ENCODE measurements at places on chromosomes 6 and 20.

- DNase-seq = peak; percentile 45
Observed at GRCh38 chr20:3071610-3072529, at the start of gene OXT. Gene OXT (plus strand): TSS chr20:3071620. CDS start chr20:3071656, 36 bp downstream.

GRCh38 chr6:16635291-16635809, 125.9 kb downstream of the ATXN1 start:
- no peak for DNase-seq

- no peak for DNase-seq
Observed at GRCh38 chr6:53585208-53585900, 40.5 kb upstream of the GCLC start.

- no peak for DNase-seq
Observed at GRCh38 chr6:158168040-158168289, at the start of gene SERAC1. Gene SERAC1 (minus strand): TSS chr6:158168262. CDS start chr6:158158363, 9,899 bp downstream.

DNA sequence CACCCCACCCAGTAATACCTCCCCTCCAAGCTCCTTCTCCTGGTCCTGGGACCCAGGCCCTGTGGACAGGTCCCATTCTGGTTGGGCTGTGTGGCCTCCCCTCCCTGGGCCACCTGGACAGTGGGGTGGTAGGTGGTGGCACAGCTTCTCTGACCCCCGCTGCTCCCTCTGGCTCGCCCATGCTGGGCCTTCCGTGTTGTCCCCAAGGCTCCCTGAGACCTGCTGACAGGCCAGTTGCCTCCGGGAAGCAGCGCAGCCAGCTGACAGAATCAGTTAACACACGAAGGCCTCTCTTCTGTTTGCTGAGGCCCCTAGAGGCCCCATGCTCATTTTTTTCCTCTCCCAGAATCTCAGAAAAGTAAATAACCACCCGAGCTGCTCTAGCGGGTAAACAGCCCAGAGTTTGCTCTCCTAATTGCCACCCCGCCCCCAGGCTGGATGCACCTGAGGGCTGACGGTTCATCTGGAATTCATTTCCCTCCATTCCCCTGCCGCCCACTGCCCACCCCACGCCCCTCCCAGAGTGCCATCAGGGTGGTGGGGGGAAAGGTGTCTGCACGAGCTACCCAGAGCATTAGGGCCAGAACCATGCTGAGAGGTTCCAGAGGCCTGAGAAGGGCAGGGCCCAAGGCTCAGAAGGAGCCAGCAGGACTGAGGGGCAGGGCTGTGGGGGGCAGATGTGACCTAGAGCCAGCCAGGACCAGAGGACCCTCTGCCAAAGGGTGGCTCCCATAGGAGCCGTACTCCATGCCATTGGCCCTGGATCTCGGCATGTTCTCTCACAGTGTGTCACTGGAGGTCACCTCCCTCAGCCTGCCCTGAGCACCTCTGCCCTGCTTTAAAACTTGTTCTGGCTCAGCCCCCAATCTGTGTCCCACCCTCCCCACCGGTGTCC, 157.5 kb downstream of the GRM4 start:
- DNase-seq = no peak

GRCh38 chr20:22771706-22772105, 187.3 kb upstream of the FOXA2 start:
- no peak for DNase-seq

GRCh38 chr6:7685276-7685675, 40.6 kb upstream of the BMP6 start:
- DNase-seq = no peak

- DNase-seq = no peak
Observed at GRCh38 chr6:13851803-13852202, 37.4 kb upstream of the MCUR1 start.

DNA sequence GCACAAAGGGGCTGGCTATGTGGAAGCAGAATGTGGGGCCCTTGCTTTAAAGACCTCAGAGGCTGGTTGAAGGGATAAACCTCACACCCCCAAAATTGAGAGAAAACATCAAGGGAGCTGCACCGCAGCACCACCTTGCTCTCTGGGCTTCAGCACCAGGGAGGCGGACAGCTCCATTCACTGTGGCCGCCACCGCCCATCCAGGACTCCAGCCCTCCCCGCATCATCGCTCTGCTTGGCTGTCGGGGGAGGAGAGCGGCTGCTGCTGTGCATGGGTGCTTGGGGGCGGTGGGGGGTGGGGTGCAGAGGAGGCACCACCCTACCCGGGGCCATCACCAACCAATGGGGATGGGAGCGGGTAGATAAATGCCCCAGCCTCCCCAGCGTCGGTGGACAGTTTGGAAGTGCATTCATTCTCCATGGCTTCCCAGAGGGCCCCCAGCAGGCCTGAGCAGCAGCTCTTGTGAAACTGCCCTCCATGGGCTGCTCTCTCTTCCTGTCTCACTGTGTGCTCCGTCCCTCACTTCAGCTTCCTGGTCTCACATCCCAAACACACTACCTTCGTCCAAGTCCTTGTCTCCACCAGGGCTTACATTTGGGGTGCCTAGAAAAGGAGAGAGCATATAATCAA, 75.7 kb upstream of the BHLHE23 start:
- DNase-seq = no peak

- no peak for DNase-seq
Observed at GRCh38 chr20:15772826-15773225, 800.4 kb downstream of the KIF16B start.

- DNase-seq = no peak
Observed at GRCh38 chr6:86192123-86192522, 549.4 kb upstream of the SYNCRIP start.

- DNase-seq = no peak
Observed at GRCh38 chr6:3252369-3252768, 6.4 kb upstream of the PSMG4 start.

DNA sequence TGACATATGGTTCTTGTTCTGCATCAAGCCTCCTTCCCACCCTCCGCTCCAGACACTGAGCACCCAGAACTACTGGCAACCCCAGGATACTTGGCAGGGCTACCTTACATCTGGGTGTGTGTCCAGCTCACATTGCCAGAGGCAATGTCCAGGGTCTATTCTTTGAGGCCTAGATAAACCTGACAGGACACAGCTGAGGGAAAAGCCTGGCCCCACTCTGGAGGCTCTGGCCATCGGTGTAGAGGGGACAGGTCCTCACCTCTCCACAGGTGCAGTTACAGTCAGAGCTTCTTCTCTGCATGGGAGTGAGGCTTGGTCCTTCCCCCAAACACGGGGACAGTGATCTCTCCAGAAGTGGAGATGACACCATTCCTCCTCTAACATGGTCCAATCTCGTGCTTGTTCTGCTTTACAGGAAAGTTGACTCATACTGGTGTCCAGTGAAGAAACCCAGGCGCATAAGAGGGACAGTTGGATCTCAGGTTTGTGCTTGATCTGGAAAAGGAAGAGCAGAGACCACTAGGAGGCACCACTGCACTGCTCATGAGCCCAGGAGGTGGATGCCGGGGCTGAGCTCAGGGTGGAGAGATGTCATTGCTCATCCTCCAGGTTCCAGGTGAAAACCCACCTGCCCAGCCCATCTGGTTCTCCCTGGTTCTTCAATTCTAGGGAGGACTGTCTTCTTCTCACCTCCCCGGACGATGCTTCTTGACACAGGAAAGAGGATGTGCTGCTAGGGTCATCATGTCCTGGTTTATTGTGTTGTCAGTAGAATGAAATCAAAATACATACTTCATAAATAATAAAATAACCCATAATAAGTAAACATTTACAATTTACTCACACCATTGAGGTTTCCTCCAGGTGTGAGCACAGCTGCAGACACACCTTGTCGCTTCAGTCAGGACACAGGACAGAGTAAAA, 14.7 kb downstream of the HLA-F start:
- peak; percentile 42 for DNase-seq

DNA sequence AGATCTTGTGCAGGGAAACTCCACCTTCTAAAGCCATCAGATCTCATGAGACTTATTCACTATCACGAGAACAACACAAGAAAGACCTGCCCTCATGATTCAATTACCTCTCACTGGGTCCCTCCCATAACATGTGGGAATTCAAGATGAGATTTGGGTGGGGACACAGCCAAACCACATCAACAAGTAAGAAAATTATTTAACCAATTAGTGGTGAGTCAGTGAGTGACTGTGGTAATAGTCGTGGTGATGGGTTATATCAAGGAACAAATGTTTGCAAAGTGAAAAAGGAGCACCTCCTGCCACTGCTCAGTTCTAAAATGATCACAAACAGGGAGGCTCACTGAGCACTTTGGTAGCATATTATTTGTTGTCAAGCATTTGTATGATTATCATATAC, 20.6 kb downstream of the EPM2A start:
- DNase-seq = no peak

DNA sequence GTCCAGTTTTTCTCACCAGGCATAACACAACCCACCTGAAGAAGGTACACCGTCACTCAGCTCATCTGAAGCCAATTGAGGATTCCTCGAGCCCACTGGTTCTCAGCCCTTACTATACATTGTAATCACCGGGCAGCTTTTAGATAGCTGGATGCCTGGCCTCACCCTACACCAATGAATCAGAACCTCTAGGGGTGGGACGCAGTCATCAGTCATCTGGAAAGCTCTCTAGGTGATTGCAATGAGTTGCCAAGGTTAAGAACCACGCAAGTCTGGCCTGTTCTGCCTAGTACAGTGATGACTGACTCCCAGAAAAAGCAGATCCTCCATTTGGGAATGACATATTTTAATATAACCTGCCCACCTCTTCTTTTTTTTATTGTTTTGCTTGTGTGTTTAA, 41.1 kb downstream of the MC3R start:
- DNase-seq = no peak

GRCh38 chr20:7665376-7665775, 274.9 kb downstream of the HAO1 start:
- DNase-seq = no peak

DNA sequence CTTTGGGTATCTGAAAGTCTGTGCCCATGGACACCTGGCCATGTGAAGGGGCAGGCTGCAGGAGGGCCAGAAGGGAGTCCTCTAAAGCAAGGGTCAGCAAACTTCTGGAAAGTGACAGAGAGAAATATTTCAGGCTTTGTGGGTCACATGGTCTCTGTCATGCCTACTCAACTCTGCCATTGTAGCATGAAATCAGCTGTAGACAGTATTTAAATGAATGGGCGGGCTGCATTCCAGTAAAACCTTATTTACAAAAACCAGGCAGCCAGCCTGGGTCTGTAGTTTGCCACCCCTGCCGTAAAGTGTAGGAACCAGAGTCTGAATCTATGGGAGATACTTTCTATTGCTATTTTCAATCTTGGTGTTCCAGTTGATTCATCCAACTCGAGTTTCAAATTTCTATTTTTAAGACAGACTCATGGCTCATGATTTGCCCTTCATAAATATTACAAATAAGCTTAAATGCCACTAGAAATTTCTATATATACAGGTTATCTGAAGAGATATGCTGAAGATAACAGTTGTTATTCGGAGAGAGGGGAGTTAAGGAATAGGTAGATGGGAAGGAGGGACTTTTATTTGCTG, 19.0 kb upstream of the ADGRF4 start:
- DNase-seq = no peak

All from stimulated activated CD4-positive, alpha-beta T cell treated with anti-CD3 and anti-CD28 coated beads, Interleukin-4, amount 100 ng/mL, for 48 hours (primary cell).